Ureter (tissue), 1 donor: ENCODE measurements at places on chromosomes 5 and 9. TPM values are rescaled to one million over a fixed set of nuclear protein-coding genes. Genes with fewer than 3 reads are reported as not detected.

The IDNK gene
- total RNA-seq = 7.8 TPM

- DNase-seq = no peak
Observed at GRCh38 chr9:90121762-90122161, 517.0 kb downstream of the GADD45G start.

GRCh38 chr5:147427521-147428401 lies 82.1 kb downstream of the DPYSL3 start:
- DNase-seq = no peak

The ZNF658 gene
- 11.3 TPM for total RNA-seq

The FKBP15 gene
- 43.9 TPM for total RNA-seq

- DNase-seq = no peak
Observed at GRCh38 chr9:89564346-89564878, 40.4 kb upstream of the GADD45G start.

The FAM163B gene
- not detected for total RNA-seq

The SLC36A1 gene
- total RNA-seq = 14.4 TPM

DNA sequence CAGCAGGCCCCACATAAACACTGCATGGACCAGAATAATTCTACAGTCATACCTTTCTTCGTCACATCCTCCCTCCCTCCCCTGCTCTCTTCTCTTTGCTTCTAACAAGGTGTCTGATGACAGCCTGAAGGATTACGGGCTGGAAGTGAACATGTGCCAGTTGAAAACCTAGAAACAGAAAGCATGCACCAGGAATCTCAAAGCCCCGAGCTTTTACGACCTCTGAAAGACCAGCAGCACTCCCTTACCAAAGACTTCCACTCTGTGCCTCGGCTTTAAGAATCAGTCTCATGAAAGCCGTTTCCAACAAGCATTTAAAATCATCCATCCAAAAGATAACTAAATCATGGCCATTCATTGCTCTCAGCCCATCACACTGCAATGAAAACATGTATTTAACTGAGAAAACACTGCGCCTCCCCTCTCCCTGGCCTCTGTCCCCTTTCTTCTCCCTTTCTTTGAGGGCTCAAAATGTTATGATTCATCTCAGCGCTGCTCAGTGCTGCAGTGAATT lies 21.3 kb downstream of the MSX2 start:
- no peak for DNase-seq

The COL27A1 gene
- 59.2 TPM for total RNA-seq

DNA sequence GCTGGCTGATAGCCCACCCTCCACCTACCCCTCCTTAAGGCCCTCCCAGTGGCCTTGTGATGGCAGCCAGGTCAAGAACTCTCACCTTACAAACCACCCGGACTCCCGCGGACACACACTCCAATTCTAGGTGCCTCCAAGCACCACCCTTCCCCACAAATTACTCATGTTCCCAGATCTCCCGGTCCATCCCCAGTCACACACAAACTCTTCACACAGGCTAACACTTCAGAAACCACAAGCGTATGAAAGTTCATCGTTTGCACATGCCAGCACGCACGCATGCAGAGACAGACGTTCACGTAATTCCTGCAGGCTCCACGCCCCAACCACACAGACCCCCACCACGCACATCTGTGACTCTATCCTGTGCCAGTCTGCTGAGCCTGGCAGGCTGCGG lies 18.0 kb downstream of the NR5A1 start:
- no peak for DNase-seq

GRCh38 chr5:154367101-154367500 lies 78.7 kb upstream of the SAP30L start:
- DNase-seq = no peak

DNA sequence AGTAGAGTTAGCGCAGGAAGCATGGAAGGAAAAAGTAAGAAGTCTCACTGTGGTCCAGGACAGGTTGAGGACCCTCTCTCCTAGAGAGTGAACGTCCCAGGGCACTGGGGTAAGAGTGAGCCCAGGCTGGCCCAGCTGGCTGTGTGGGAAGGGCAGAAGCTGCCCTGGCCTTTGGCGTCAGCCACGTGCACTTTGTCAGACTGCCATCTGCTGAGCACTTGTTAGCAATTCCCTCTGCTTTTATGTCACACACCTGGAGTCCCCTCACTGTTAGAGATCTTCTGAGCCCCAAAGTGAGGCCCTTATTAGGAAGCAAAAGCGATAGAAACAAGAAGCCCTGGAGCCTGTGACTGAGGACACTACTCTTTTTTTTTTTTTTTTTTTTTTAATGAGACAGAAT lies 79.1 kb downstream of the UGCG start:
- no peak for DNase-seq

DNA sequence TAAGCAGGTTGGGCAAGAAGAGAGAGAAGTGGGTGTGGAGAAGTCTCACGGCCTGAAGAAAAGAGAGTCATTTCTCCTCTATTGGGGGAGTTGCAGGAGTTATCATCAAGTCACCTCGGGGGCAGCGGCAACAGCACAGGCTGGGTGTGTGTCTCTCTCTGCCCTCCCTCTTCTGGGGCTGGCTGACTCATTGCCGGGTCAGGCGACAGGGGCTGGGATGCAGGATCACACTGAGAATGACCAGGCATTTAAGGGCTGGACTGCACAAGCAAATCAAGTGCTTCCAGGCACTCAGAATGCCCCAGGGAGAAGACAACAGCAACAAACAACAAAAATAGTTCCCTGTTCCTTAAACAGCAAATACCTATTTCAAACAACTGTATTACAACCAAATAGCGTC lies 6.3 kb upstream of the EQTN start:
- no peak for DNase-seq

GRCh38 chr5:141608046-141608445 lies 10.8 kb downstream of the DIAPH1 start:
- no peak for DNase-seq

GRCh38 chr5:6212244-6212643 lies 166.1 kb downstream of the MED10 start:
- DNase-seq = no peak

The SLC25A48 gene
- total RNA-seq = not detected

GRCh38 chr5:30501065-30501464 lies 692.4 kb upstream of the CDH6 start:
- no peak for DNase-seq

The PCDHGC3 gene
- 52.6 TPM for total RNA-seq

GRCh38 chr5:111480346-111480745 lies 32.0 kb downstream of the STARD4 start:
- DNase-seq = no peak

GRCh38 chr5:8386719-8387288 lies 517.9 kb downstream of the MTRR start:
- no peak for DNase-seq

DNA sequence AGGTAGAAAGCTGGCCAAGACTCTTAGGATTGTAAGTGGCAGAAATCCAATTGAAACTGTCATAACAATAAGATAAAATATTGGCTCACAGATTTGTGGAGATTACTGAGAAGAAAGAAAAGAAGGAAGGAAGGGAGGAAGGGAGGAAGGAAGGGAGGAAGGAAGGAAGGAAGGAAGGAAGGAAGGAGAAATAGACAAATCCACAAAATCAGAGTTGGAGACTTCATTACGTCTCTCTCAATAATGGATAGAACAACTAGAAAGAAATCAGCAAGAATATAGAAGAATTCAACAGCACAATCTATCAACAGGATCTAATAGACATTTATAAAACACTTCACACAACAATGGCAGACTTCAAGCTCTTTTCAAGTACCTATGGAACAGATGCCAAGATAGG lies 17.9 kb upstream of the PAM start:
- DNase-seq = no peak

GRCh38 chr5:40409601-40410000 lies 270.1 kb upstream of the PTGER4 start:
- no peak for DNase-seq
